ENCODE measurements at places on chromosomes 5 and 9.

GRCh38 chr5:162824360-162824759, 613.0 kb upstream of the CCNG1 start:
- DNase-seq, result no peak

- no peak for DNase-seq
Observed at GRCh38 chr5:36651761-36652685, 45.6 kb downstream of the SLC1A3 start.

GRCh38 chr5:98635656-98636055, 137.8 kb upstream of the RGMB start:
- DNase-seq, result no peak

DNA sequence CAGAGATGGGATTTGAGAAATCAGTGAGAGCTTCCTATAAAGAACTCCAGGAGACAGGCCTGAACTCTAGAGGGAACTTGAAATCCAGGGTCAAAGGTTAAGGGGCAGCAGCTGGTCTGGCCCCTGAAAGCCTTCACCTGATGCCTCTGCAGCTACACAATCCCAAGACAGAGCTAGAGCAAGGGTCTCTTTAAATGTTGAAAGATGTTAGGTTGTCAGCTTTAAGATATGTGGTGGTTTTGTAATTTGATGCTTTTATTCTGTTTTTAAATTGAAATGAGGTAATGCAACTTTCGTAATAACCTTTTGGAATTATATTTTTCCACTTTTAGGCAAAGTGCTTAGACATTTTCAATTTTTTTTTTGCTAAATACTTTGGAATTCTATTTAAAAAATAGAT, 2.4 kb downstream of the SOWAHA start:
- no peak for DNase-seq

GRCh38 chr9:14935106-14935751, 25.0 kb upstream of the FREM1 start:
- DNase-seq, result no peak

DNA sequence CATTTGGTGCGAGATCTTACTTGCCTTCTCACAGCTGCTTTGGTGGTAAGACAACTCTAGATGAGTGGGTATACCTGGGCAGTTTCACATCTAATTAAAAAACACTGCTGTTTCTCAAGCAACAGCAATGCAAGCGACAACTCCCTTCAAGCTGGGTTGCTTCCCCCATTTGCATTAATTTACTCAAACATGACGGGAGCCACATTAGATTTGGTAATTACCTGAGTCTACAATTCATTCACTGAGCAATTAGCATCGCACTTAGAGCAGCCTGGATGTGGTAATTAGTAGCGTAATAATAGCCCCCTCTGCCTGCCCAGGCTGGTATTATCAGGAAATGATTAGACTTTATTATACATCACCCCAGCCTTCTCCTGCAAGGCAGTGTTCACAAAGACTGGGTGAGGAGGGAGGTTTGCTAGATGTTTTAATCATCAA, 73.4 kb downstream of the FBXO38 start:
- no peak for DNase-seq

- DNase-seq, result no peak
Observed at GRCh38 chr9:93600504-93600903, 24.1 kb downstream of the PHF2 start.

GRCh38 chr9:136950656-136951276, 1.3 kb upstream of the LCN12 start:
- DNase-seq, result no peak

DNA sequence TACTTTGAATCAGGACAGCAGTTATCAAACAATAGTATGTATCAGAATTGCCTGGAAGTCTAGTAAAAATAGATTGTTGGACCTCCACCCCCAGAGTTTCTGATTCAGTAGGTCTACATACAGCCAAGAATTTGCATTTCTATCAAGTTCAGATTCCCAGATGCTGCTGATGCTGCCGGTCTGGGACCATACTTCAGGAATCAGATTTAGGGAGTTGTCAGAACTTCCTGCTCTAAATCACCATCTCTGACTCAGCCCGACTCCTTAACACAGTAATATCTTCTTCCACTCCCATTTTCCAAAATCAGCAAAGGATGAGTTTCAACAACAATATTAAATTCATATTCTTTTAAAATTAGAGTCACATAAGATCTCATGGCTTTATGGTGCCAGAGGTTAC, 227.2 kb upstream of the TMEM161B start:
- no peak for DNase-seq

Data from activated naive CD4-positive, alpha-beta T cell treated with anti-CD3 and anti-CD28 coated beads, Interleukin-2, amount 50 U/mL, for 72 hours (primary cell).